COLO829 (cell line): ENCODE measurements at places on chromosomes 12 and 14.

GRCh38 chr14:69711881-69712560, 54.9 kb upstream of the SRSF5 start:
- no peak for DNase-seq

- peak; percentile 88 for DNase-seq
Measured at GRCh38 chr12:49983892-49984291, 11.1 kb downstream of the AQP6 start.

- no peak for DNase-seq
Measured at GRCh38 chr14:105851716-105852377, 325.5 kb downstream of the TMEM121 start.

DNA sequence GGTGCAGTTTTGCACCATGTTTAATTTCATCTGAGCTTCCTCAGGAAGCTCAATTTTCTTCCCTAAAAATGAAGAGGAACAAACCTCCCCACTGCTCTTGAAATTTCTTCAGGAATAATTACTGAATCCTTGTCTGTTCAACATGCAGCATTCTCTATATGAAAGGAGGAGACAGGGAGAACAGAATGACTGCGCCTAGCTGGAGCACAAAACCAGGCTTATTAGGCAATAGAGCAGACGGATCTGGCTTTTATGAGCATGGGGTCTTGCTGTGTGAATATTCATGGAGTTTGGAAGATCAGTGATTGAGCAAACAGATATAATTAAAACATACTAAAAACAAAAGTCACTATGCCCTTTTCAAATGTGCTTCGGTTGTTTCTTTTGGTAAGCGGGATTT, 148.1 kb downstream of the SUDS3 start:
- DNase-seq = no peak

DNA sequence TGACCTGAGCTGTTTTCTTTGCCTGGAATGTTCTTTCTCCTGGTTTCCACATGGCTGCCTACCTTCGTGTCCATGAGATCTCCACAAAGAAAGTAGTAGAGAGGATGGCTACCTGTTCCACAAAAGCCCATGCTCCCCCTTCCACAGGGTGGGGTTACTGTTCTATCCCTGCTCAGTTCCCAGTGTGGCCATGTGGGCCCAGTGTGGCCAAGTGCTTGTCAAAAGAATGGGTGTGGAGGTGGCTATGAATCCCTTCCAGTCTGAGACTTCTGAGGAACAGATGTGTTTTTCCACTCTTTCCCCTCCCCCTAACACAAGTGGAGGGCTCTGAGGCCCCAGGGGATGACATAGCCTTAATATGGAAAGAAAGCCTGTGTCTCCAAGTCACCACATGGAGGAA, 26.2 kb upstream of the HSP90B1 start:
- DNase-seq = no peak

- no peak for DNase-seq
Measured at GRCh38 chr12:2156333-2156732, 103.5 kb downstream of the CACNA1C start.

GRCh38 chr14:98069712-98070171, 1202.3 kb downstream of the BCL11B start:
- DNase-seq = no peak

- no peak for DNase-seq
Measured at GRCh38 chr12:6059221-6059620, 65.2 kb downstream of the VWF start.

- no peak for DNase-seq
Measured at GRCh38 chr12:18888047-18888446, 150.1 kb downstream of the CAPZA3 start.

DNA sequence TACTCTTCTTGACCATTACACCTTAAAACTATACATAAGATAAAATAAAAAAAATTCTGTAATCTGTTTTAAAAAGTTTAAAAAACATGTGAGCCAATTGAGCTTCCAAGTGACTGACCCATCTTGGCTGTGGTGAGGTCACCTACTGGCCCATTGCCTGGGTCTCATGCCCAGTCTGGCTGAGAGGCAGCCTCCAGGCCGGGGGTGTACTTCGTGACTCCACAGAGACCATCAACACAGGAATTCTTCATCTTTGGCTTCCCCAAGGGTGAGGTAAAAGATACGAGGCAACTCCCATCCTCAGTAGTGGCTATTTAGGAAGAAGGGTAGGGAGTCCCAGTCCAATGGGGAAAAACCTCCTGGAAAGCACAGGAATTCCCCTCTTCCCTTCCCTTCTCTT, 113.2 kb downstream of the APAF1 start:
- DNase-seq = no peak

GRCh38 chr12:60644076-60644475, 1048.2 kb downstream of the SLC16A7 start:
- DNase-seq = no peak

DNA sequence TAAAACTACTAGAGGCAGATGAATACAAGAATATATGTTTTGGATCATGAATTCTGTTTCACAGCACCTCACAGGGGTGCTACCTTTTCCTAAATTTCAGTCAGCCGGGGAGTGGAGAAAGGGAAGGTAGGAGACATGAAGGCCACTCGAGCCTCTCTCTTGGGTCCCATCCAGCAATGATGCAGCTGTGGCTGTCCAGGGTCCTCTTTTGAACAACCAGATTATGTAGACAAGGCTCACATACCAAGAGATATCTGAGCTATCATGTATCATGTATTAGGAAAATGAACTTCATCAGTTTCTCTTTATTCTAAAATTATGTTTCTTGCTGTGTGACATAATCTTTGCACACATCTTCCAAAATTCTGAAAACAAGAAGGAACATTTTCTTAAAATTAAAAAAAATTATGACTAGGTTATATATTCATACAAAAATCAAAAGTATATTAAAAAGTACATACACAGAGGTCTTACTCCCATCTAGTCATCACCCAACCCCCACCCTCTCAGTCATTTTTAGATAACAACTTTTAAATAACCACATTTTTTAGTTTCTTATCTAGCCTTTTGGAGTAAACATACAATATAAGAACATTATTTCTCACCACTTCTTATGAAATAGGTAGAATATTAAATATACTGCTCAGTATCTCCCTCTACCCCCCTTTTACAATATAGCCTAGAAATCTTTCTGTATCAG, 88.7 kb downstream of the ACADS start:
- no peak for DNase-seq

GRCh38 chr14:101075025-101075800, 171.7 kb upstream of the RTL1 start:
- no peak for DNase-seq

- no peak for DNase-seq
Measured at GRCh38 chr12:71749666-71750065, 5.0 kb upstream of the RAB21 start.

DNA sequence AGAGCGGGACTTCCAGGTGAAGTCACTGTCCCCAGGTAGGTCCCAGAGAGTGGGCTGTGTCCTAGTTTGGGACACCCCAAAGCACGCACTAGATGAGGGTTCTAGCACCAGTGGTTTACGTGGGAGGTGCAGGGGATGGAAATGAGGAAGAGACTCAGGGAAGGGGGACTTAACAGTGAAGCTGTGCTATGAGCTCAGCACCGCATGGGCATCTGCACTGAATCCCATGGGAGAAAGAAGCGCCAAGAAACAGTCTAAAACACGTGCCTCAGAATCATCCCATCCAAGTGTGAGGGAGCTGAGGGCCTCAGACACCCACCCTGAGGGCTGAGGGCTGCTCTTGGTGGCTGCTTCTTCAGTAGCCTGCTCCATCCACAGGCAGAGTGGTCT, 71.5 kb upstream of the ZFP36L1 start:
- DNase-seq = no peak

- DNase-seq = no peak
Measured at GRCh38 chr12:6083601-6084000, 40.9 kb downstream of the VWF start.

- DNase-seq = peak; percentile 70
Measured at GRCh38 chr12:92020983-92021665, 124.5 kb downstream of the BTG1 start.

DNA sequence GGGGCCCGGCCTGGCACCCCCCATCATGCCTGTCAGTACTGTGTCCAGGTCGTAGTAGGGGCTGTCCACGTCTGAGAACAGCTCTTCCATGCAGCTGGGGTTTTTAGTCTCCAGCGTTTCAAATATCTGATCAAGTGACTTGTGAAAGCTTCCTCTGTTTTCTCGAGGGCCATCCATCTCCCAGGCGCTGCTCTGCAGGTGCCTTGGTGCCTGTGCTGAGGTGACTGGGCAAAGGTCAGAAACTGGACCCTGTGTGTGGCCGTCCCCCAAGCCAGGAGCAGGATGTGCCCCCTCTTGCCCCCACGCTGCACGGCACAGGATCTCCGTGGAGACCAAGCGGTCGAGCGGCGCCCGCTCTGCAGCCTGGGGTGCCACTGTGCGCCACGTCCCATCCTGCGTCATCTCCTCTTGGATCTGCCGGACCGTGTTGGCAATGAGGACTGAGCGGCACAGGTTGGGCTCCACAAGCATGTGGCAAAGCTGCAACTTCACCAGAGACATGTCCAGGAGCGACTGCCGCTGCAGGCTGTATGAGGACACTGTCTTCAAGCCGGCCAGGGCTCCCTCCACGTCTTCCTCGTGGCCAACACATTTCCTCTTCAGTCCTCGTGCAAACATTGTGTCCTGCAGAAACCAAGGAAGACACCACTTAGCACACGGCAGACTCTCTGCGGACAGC, 9.4 kb downstream of the CDCA4 start:
- DNase-seq = no peak

GRCh38 chr14:100688598-100689461, 37.9 kb upstream of the DLK1 start:
- DNase-seq = no peak

DNA sequence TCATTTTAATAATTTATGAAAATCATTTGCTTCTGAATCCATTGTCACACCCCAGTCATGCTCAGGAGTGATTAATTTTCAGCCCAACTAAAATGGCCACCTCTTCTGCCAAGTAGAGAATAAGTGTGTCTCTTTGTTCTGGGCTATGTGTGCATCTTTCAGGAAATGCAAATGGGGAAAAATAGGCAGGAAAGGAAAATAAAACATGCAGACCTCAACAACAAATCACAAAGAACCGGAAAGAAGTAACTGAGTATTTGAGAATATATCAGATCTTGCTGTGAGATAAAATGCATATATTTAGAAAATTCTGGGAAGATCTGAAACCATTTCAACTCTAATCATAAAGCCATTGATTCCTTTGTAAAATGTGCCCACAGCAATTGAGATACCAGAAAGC, 763.9 kb downstream of the GALC start:
- no peak for DNase-seq

DNA sequence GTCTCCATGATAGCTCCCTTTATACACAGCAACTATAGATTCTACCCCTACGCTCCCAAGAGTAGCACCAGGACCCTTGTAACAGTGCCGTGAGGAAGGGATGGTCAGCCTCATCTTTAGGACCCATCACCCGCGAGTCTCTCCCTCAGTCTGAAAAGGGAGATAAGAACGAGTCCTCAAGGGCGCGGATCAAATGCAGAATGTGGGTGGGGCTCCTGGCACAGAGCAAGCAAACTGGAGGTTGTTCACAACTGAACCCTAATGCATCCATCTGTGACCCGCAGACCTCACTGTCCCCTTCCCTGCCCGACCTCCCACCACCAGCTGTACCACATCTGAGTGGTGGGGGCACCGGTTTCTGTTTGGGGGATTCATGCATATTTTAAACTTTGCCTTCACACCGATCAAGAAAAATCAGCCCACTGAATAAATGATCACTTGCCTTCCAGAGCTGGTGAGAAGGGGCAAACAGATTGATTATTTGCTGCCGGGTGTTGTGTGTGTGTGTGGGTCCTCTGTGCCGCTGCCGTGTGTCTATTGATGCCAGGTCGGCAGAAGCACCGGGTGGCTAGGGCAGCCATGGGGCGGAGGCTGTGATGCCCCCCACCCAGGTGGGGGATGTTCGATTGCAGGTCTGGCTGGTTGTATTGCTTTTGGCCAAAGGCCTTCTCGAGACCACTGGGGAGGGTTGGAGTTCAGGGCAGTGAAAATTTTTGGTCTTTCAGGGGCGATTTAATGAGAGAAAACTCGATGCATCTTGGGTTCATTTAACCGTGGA, 35.7 kb upstream of the BEGAIN start:
- no peak for DNase-seq

GRCh38 chr12:132108211-132108832, 35.8 kb downstream of the DDX51 start:
- no peak for DNase-seq

- no peak for DNase-seq
Measured at GRCh38 chr14:71943695-71944018, 11.4 kb downstream of the RGS6 start.

- no peak for DNase-seq
Measured at GRCh38 chr14:92987148-92987570, 64.2 kb downstream of the CHGA start.

DNA sequence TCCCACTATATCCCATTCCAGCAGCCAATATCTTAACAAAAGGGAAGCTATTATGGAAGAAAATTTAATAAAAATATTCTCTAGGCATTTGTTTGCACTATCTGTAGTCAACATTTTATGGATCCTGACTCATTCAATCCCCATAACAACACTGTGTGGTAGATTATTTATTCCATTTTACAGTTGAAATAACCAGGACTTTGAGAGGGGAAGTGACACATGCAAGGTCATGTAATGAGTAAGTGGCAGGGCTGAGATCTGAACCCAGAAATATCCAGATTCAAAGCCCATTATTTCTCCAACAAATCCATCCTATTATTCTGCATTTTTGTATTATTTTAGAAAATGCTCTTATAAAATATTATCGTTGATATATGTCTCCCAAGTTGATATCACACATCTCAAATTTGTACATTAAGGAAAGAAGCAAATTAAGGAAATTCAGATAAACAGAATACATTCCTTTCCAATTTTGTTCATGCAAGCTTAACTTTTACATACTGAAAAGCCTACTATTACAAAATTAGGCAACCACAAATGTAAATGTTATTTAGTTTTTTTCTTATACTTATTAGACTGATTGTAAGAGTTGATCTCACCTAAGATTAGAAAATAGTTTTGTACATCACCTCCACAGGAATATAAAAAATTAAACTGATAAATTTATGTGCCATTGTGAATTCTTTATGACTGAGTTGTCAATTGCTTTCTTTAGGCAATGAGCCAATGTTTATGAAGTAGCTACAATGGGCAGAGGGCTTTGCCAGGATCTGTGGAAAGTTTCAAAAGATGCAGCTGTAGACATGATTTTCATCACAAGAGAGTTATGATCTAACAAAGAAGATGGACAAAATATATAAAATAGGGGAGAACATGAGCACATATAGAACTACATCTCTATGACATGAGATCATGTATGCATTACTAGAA, 55.1 kb upstream of the E2F7 start:
- DNase-seq = no peak

DNA sequence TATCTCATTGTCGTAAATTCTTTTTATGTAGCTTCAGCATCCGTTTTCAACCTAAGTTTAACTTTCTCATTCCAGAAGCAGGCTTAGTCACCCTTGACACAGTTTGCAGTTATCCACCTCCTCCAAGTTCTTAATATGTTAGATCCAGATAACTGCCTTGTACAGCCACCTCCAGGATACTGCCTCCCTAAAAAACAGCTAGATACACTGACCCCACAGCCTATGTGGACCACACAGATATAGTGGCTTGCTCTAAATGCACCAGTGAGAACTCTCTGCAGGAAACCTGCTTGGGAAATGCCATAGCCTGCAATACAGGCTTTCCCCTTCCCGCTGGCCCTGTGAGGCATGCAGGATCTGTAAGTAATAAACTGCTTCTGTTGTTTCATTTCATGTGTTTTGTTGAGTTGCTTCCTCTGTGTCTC, 11.1 kb upstream of the RTL1 start:
- DNase-seq = no peak

- DNase-seq = no peak
Measured at GRCh38 chr12:24719293-24719721, 229.6 kb downstream of the BCAT1 start.

GRCh38 chr14:61365667-61366212, 44.4 kb downstream of the PRKCH start:
- DNase-seq = no peak

GRCh38 chr14:100110816-100111215, 45.6 kb downstream of the EVL start:
- no peak for DNase-seq
